ENCODE measurements at places on chromosomes 12 and 14. TPM values are rescaled to one million over a fixed set of nuclear protein-coding genes. Genes with fewer than 3 reads are reported as not detected.

The CLEC4C gene
- not detected for total RNA-seq

The TSHR gene
- not detected for total RNA-seq

The RND1 gene
- 3.9 TPM for total RNA-seq

The TNFAIP2 gene
- 95.0 TPM for total RNA-seq

The OR10P1 gene
- not detected for total RNA-seq

The ERP27 gene
- total RNA-seq: 0.33 TPM

The NYNRIN gene
- total RNA-seq: 28.7 TPM

The SLCO1B1 gene
- total RNA-seq: not detected
